ENCODE measurements at places on chromosomes 13 and 19.

- no peak for DNase-seq
Measured at GRCh38 chr19:1312767-1313694, 27.4 kb downstream of the EFNA2 start.

DNA sequence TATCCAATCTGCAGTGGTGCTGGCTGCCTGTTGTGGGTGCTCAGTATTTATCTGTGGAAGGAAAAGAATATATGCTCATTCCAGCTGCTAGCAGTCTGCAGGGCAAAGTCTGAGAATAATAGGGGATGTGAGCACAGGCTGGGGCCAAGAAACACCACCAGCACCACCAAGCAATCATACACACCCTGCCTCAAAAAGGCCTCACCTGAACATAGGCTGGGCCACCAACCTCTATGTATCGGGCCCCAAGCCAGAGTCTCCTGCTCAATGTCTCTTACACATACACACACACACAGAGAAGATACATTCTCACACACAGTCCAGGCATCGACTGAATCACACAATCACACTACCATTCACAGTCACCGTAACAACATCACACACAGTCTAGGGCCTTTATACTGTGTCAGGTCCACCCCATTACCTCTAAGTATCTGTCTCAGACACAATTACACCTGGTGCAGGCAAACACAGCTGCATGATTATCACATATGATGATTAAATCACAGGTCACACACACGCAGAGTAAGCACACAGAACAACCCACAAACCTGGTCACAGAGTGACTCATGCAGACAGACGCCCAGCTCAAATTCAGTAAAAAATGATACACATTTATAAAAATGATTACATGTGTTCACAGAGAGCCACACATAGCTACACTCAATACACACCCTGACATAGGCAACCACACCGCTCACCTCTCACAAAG, 1.3 kb upstream of the ZSCAN22 start:
- no peak for DNase-seq

- DNase-seq, result no peak
Measured at GRCh38 chr13:98706446-98707110, 45.9 kb downstream of the SLC15A1 start.

GRCh38 chr19:46303691-46304397, 7.0 kb downstream of the HIF3A start:
- DNase-seq, result peak; percentile 27

DNA sequence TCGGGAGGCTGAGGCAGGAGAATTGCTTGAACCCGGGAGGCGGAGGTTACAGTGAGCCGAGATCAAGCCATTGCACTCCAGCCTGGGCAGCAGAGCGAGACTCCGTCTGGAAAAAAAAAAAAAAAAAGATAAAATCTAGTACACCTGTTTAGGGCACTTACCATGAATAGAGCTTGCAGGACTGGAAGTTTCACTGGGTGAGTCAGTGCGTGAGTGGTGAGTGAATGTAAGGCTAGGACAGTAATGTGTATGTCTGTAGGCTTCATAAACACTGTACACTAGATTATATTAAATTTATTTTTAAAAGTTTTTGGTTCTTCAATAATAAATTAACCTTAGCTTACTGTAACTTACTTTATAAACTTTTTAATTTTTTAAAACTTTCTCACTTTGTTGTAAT, 22.9 kb downstream of the PPP5C start:
- no peak for DNase-seq

DNA sequence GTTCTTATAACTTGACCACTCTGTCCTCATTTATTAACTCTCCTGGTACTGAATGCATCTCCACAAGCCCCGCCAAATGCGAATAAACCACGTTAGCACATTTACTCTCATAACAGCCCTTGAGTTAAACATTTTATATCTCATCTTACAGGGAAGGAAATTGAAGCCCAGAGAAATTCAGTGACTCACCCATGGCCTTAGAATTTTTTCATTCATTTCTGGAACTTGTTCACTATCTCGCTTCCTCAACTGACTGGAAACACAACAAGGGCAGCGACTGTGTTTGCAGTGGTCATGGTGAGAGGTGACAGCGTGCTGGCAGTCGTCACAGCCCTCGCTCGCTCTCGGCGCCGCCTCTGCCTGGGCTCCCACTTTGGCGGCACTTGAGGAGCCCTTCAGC, 39.5 kb downstream of the SERP2 start:
- DNase-seq, result no peak

DNA sequence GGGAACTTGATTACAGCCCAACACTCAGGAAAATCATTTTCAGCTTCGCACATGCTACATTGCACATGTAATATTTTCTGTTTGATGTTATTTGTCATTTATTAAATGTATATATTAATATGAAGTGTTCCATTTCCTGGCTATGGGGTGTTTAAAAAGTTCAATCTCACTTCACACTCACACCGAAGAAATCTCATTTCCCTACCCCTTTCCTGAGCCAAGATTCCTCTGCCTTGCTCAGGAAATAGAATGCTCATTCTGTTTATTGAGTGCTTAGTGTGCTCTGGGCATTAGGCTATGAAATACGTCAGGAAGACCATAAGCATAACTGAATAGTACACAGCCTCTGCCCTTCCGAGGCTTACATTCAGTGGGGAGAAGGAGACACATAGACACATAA, 331.9 kb upstream of the TSHZ3 start:
- no peak for DNase-seq

- DNase-seq, result no peak
Measured at GRCh38 chr13:93264876-93265275, 38.3 kb downstream of the GPC6 start.

DNA sequence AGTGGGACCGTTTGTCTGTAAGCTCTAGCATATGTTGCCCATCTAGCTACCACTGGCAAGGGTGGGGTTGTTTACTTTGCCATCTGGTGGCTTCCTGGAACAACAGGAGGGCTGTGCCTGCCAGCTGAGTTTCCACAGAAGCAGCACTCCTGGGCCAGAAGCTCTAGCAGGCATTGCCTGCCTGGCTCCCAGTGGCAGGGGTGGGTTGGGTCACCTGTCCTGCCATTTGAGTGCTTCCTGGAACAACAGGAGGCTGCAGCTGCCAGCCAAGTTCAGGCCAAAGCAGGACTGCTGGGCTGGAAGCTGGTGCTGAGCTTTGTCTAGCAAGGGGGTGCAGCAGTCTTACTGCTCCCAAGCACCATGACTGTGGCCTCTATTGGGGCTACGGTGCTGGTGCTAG, 239.7 kb downstream of the MTUS2 start:
- no peak for DNase-seq

- no peak for DNase-seq
Measured at GRCh38 chr13:22193070-22193469, 522.2 kb downstream of the FGF9 start.

GRCh38 chr13:35136585-35136984, 194.5 kb downstream of the NBEA start:
- no peak for DNase-seq

DNA sequence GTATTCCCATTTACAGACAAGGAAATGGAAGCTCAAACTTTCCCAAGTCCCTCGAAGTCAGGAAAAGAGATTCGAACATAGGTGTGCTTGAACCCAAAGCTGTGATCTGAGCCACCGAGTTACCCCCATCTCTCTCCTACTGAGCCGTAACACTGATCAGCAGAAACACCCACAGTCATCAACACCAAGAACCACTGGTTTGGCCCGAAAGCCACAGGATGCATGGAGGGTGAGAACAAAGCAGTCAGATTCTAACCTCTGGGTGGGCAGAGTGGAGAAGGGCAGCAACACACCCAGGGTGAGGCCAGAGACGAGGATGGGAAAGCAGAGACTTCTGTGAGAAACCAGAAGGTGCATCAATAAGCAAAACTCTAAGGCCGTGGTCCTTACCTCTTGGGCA, 27.7 kb upstream of the POU2F2 start:
- DNase-seq, result no peak

- DNase-seq, result no peak
Measured at GRCh38 chr13:110012102-110012739, 225.8 kb upstream of the IRS2 start.

DNA sequence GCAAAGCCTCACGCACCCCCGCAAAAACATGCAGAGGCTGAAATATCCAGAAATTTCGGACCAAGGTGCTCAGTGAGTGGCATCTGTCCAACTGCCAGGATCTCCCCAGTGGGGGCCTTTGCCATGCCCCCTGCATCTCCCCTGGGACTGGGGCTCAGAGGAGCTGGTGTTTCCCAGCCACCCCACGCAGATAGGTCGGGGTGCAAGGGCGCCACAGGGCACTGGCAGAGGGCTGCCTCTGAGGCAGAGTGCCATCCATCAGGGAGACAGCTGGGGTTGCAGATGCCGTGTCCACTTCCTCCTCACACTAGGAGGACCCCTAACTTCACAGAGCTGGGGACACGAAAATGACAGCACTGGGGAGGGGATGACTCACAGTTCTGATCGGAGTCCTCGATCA, 26.3 kb downstream of the IZUMO4 start:
- DNase-seq, result no peak

DNA sequence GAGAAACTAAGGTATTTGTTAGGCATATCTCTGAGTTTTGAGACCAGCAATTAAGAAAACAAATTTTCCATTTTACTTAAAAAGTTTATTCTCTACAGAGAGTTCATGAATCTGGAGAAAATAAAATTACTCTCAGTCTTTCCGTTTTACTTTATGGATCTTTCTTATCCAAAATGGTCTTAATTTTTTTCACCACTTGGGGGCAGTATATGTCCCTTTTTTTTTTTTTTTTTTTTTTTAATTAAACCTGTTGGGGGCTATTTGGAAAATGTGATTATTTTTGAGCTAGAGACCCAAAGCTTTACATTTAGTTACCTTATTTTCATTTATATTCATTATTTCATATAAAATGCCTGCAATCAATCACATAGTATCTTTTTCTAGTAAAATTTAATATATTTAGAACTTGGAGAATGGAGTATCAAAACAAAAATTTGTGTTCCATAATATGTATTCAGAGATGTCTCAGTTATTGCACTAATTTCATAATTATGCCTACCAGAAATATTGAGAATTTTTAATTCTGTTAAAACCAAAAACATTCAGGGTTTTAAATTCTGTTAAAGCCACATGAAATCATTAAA, 27.1 kb downstream of the PIBF1 start:
- DNase-seq, result peak; percentile 70

DNA sequence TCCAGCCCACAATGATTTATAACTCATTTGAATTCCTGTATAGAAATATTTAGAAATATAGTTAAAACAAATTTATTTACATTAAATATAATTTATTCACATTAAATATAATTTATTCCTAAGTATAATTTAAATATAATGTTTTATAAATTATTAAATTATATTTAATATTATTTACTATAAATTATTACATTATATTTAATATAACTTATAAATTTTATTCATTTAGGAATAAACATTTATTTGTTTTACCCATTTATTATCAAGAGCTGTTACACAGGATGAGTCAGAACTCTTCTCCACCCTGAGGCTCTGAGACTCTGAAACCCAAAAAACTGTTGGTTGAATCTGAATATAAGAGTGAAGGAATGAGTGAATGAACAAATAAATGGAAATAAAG, 170.9 kb upstream of the OBI1 start:
- DNase-seq, result no peak

GRCh38 chr13:59914556-59914955, 249.2 kb downstream of the DIAPH3 start:
- DNase-seq, result no peak

DNA sequence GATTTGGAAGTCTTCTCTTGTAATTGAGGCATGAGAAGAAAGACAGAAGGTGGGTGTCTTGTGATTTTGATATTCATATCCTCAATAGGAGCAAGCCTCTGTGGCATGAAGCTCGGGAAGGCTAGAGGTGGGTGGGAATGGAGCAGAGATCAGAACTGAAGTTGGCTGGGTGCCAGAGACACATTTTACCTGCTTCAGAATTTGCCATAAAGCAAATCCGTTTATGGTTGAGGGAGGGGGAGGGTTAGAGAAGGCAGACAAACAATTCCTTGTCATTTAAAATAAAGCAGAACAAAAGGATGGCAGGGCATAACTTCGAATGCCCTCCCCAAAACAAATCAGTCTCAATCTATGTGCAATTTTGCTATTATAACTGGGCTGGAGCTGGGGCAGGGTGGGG, 305.9 kb downstream of the KLF5 start:
- DNase-seq, result no peak

GRCh38 chr13:110944121-110944967, 29.5 kb upstream of the ANKRD10 start:
- peak; percentile 78 for DNase-seq

DNA sequence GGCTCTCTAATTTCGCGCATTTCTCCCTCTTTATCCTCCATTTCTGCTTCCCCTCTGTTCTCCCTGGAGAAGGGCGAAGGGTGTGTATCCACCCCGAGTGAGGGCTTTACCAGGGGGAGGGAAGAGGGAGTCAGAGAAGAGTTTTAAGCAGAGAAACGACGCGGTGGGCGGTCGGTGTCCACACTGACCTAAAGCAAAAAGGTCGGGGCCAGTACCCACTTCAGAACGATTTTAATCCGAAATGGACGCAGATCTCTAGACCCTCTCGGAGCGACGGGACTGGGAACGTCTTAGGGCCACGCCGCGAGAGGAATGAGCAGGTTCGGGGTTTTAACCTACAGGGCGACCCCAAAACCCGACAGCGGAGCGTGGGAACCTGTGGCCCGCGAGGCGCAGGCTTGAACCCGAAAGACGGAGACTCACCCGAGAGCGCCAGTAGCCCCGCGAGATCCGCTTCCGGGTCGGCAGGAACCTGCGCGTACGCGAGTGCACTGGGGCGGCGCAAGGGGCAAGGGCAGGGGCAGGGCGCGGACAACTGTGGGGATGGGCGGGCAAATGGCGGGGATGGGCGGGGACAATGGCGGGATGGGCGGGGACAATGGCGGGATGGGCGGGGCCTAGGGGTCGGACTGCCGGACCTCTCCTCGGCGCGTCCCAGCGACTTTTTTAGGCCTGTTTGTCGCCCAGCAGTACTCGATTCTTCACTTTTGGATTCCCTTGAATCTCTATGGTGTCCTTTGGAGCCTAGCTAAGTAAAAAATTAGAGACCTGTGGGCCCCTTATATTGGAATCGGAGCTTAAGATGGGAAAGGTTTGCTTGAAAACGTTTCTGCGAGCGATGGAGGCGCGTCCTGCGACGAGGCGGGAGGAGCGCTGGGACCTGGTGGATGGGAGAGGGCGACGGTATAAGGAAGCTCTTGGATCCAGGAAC, at the start of gene ZNF677:
Gene ZNF677 (minus strand): TSS at position 463 of the 931 bp plus-strand sequence. CDS start 3,323 bp downstream, outside the sequence.
- DNase-seq, result no peak

- no peak for DNase-seq
Measured at GRCh38 chr13:51945149-51945548, 66.1 kb downstream of the ATP7B start.

DNA sequence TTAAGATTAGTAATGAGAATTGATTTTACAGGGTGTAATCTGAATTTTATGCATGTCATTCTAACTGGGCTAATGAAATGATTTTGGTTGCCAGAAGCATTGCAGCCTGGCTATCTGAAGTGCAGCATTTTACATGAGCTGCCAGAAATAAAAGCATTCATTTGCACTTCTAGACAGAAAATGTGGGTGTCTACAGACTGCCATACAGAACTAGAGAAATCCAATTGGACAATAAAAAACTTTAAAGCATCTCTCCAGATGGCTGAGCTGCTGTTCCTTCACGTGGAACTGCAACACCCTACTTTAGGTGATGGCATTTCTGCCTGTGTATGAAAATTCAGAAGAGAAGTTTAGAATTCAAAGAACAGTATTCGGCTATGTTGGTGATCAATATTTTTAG, 450.1 kb upstream of the SLITRK1 start:
- DNase-seq, result no peak
